Fibroblast of skin of right quadriceps (primary cell): ENCODE measurements at places on chromosomes 11 and 22.
A peak's percentile ranks its signal among the peaks of the same experiment; 100 is the strongest.

- DNase-seq, result no peak
Observed at GRCh38 chr11:17547051-17547577, at the start of gene OTOG. OTOG (plus strand) TSS chr11:17547259; CDS start chr11:17547373, 114 bp downstream.

DNA sequence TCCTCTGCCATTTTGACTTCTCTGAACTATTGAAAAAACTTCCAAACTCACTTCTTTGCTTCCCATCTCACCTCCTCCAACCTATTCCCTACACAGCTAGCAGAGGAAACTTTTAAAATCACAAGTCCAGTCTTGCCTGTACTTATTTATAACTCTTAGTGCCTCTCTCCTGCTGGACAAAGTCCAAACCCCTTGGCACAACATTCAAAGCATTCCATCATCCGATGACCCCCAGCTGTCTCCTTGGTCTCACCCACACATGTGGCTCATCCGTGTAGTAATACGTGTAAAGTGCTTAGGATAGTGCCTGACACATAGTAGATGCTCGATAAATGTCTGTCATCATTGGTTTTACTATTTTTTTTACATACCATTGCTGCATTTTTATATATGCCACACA, 101.4 kb downstream of the PARVA start:
- DNase-seq, result peak; percentile 56

GRCh38 chr22:37397226-37397625, 30.1 kb downstream of the ELFN2 start:
- DNase-seq, result no peak

GRCh38 chr11:75891947-75892739, 77.1 kb downstream of the UVRAG start:
- no peak for DNase-seq

DNA sequence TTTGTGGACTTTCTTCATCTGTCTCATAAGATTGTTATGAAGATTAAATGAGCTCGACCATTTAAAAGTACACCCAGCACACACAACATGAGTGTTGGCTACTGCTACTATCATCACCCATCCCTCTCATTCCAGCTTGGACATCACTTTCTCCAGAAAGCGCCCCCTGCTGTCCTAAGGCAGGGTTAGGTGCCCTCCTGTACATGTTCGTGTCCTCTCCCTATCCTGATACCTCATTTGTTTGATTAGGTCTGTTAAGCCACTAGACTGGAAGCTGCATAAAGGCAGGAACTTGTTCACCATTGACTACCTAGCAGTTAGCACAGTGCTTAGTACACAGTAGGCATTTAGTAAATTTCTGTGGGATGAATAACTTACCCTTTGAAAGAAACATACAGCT, 85.5 kb downstream of the ENTHD1 start:
- no peak for DNase-seq

GRCh38 chr11:66749091-66749490, 20.1 kb upstream of the SPTBN2 start:
- DNase-seq, result no peak

DNA sequence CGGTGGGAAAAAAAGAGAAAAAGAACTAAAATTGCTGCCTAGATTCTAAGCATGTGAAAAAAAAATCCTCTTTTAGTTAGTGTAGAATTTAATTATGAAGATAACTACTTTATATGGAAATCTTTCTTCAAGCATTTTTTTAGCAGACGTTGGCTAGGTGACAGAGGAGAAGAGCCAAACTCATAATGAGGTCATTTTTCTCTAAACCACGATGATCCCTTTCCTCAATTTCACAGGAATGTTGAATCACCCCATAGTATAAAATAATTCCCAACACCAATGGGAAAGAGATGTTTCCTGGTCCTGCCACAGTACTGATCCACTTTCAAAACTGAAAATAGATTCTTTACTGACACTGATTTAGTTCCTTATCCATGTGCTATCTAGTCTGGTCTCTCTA, 319.8 kb downstream of the DLG2 start:
- peak; percentile 83 for DNase-seq

GRCh38 chr11:75056814-75057213, 39.9 kb downstream of the OR2AT4 start:
- no peak for DNase-seq

DNA sequence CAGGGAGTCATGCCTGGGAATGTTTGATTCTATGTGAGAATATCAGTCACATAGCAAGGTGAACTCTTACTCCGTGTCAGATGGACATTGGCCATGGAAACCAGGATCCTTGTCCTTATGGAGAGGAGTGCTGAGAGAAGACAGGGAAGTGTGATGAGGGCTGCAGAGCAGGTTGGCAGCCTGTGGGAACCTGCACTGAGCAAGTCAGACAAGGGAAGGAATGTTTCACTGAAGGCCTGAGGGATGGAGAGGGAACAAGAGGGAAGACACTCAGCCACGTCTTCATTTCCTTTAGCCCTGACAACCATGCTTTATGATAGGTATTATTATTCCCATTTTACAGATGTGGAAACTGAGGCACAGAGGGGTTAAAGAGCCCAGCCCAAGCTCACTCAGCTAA, 38.4 kb upstream of the HORMAD2 start:
- no peak for DNase-seq

- no peak for DNase-seq
Observed at GRCh38 chr11:59076876-59077571, 9.1 kb upstream of the GLYATL1B start.

DNA sequence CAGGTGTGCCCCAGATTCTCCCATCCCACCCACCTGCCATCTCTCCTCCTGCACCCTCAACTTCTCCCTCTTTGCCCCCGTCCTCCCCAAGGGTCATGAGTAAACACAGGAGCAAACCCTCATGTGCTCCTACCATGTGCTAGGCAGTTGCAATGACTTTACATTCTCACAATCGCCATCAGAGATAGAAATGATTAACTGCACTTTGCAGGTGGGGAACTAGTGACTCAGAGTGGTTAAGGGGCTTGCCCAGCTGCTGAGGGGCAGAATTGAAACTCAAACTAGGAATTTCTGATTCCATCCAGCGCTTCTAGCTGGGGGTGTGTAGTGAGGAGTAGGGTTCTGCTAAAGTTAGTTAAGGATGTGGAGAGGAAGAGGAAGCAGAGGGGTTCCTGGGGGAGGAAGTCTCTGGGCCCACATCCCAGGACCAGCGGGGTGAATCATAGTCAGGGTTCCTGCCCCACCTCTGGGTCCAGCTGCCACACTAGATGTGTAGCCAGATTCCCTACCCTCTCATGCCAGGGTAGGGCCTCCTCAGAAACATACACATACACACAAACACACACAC, 16.0 kb upstream of the PRG2 start:
- DNase-seq, result no peak

DNA sequence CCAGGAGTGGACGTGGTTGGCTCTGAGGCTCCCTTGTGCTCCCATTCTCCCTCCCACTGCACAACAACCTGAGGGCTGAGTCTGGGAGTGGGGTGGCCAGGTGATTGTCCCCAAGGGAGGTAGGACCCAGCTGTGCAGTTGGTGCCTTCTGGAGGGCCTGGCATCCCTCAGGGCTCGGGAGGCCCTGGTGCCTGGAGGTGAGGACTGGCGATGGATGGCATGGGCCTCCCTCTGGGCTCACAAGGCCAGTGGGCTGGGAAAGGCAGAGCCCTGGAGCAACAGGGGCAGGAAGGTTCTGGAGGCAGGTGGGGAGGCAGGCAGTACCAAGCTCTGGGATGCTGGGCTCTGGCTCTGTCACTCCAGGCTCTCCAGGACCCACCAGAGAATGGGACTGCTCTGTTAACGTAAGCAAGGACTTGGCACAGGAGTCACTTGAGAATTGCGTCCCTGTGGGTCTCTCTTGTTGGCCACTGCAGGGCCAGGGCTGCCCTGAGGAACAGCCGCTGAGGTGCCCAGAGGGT, 114.2 kb downstream of the KCNQ1OT1 start:
- DNase-seq, result no peak
